ENCODE measurements at places on chromosomes 4 and X.

DNA sequence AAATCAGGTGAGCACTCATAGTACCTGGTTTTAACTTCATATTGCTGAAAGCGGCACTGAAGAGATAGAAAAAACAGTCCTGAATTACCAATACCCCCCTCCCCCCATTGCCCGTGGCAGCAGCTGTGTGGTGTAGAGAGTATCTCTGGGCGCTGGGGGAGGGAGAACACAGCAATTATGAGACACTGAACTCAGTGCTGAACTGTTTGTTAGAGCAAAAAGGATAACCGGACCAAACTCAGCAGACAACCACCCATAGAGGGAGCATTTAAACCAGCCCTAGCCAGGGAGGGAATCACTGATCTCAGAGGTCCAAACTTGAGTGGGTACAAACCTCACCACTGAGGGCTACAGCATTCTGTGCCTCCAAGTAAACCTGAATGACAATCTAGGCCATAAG is 457.4 kb upstream of the TEX13C start:
- DNase-seq, result no peak

DNA sequence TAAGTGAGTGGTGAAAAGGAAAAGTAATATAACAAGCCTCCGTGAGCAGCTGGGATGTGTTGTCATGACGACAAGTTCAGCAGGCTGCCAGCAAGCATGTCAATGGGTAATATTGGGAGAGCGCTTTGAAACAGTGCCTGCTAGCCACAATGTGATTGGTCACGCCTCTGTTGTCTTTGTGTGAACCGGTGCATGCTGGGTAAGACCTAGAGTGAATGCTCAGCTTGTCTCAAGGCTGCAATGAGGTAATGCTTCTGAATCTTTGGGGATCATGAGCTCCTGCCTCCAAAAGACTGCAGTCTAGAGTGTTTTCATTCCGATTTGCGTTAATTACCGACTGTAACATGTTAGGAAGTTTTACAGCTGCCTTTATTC is 54.9 kb downstream of the STOX2 start:
- no peak for DNase-seq

- no peak for DNase-seq
Observed at GRCh38 chrX:154734061-154734781, 16.7 kb downstream of the GAB3 start.

DNA sequence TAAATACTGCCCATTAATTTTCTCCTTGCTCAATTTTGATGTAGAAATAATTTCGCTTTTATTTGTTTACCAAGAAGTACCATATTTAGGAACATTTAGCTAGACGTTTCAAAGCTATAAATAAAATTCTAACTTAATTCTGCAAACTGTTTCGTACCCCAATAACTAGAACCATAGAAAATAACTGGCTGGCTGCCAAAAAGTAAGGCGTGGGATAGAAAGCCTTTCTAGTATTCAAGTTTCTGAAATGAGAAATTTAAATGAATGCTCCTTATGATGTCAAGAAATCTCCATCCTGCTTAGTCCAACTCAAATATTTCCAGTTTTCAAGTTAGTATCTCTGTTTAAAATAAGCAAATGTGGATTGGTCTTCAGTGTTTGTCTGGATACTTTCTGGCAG is 167.4 kb downstream of the FBXO8 start:
- DNase-seq, result no peak

DNA sequence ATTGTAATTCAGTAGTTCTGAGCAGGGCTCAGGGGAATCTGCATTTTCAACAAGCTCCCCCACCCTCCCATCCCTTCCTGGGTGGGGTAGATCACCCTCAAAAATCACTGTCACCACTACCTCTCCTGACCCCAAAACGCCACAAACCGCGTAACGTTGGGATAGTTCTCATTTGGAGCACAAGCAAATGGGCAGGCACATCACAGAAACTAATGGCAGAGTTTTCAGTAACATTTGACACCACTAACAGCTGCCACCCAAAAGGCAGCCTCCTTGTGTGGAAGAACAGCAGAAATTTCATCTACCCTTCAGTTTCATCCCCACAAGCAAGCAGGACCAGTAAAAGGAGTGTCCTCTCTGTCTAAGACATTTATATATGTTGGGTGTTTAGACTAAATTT is 132.7 kb downstream of the PALLD start:
- DNase-seq, result no peak

- DNase-seq, result no peak
Observed at GRCh38 chrX:24080704-24081103, 25.9 kb downstream of the EIF2S3 start.

DNA sequence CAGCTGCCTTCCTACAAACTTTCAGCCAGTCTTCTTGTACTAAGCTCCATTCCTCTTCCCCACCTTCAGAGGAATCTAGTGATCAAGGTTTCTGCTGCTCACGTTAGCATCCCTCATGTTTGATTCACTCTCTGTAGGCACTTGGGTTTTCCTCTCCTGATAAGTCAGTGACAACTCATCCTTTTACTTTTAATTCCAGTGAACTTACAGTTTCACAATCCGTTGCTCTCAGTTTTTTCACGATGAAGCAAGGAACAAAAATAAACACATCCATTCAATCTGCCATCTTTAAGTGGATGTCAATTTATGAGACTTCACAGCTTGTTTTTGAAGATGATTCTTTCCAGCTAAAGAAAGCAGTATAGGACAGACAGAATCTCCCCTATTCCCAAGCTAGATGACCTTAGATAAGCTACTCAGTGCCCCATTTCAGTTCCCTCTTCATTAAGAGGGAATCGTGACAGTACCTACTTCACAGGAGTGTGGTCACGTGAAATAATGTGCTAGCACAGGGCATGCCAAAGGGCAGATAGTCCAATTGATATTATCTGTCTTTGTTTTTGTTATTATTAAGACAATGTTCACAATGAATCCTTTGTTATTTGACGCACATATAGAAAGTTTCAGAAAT is 234.3 kb downstream of the PALLD start:
- DNase-seq, result no peak

All from stimulated activated CD4-positive, alpha-beta T cell treated with anti-CD3 and anti-CD28 coated beads, Interleukin-1b, Interleukin-23, amount 100 ng/mL, for 24 hours (primary cell).